ENCODE measurements at places on chromosomes 5 and 9. TPM values are rescaled to one million over a fixed set of nuclear protein-coding genes. Genes with fewer than 3 reads are reported as not detected.
A peak's percentile ranks its signal among the peaks of the same experiment; 100 is the strongest.

DNA sequence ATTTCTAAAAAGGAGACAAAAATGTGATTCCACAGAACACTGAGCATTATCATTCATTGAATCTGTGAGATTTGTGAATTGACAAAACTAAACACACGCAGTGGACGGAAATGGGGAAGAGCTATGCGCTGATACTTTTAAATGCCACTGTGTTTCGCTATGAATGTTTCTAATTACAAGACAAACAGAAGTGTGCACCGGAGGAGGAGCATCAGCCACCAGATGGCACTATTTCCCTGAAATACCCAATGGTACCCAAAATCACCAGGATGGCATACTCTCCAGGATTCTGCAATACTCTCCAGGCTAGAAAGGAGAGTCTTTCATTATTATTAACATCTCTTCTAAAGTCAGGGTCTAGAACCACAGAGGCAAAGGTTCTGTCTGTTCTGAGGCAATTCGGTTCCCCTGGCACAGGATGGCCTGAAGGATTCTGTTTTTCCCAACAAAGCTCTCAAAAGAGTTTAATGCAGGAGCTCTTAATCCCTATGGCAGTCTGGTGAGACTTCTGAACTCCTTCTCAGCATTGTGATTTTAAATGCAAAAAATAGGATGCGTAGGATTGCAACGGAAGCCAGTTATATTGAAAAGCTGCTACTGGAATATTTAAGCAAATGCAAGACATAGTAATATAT lies 13.8 kb upstream of the PUM3 start:
- DNase-seq: peak; percentile 23

The LPAR1 gene
- total RNA-seq: 12.4 TPM

DNA sequence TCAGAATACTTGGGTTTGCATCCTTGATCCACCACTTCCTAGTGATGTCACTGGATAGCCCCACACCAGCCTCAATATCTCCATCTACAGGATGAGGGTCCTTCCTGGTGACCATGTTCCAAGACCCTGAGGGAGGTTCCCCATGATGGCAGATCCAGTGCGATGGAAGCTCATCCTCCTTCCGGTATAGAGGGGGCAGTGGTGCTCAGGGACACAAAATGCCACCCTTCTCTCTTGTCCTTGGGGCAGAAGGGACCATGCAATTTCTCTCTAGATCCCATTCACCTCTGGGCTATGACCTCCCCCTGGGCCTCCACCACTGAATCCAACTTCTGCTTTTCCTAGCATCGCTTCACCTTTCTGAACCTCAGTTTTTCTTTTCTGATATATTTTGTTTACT lies 5.4 kb upstream of the SLC25A51 start:
- no peak for DNase-seq

The PCDHGA12 gene
- total RNA-seq: 4.8 TPM

- DNase-seq: no peak
Observed at GRCh38 chr5:173850659-173851058, 37.5 kb upstream of the CPEB4 start.
